ENCODE measurements at places on chromosomes 12 and 14.
A peak's percentile ranks its signal among the peaks of the same experiment; 100 is the strongest.

DNA sequence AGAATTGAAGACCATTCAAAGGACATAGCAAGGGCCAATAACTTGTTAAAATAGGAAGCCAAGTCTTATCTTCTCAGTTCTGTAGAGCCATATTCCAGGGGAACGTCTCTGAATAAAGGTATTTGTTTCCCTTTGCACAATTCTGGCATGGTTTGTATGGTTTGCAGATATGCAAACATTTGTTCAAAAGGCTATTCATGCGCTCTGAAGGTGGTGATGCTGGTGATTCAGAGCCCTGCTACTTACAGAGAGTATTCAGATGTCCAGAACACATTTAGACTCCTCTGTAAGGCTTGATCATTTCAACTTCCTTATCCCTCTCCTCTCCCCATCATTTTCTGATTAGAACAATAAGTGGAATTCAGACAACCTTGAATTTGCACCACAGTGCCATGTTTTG lies 35.9 kb downstream of the SLC4A8 start:
- no peak for DNase-seq

DNA sequence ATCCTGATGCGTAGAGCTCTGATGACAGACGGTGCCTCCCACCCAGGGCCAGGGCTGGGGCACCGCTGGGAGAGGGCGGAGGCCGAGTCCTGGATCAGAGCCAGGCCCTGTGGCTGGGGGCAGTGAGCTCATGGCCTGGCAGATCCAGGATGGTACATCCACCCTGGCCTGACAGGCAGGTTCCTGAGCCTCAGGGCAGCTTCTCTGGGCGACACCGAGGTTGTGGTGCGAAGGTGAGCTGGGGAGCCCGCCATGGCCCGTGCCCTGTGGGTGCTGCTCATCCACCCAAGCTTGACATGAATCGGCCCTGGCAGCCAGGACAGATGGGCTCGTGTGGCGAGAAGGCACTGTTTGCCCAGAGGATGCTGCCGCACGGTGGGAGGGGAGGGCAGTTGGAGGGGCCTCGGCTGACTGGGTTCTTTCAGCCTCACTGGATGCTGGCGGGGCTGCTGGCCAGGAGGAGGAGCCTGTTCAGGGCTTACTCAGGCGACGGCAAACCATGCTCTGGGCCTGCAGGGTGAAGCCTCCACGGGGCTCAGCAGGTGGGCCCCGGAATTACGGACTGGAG lies 16.6 kb downstream of the LRTM2 start:
- DNase-seq = no peak

DNA sequence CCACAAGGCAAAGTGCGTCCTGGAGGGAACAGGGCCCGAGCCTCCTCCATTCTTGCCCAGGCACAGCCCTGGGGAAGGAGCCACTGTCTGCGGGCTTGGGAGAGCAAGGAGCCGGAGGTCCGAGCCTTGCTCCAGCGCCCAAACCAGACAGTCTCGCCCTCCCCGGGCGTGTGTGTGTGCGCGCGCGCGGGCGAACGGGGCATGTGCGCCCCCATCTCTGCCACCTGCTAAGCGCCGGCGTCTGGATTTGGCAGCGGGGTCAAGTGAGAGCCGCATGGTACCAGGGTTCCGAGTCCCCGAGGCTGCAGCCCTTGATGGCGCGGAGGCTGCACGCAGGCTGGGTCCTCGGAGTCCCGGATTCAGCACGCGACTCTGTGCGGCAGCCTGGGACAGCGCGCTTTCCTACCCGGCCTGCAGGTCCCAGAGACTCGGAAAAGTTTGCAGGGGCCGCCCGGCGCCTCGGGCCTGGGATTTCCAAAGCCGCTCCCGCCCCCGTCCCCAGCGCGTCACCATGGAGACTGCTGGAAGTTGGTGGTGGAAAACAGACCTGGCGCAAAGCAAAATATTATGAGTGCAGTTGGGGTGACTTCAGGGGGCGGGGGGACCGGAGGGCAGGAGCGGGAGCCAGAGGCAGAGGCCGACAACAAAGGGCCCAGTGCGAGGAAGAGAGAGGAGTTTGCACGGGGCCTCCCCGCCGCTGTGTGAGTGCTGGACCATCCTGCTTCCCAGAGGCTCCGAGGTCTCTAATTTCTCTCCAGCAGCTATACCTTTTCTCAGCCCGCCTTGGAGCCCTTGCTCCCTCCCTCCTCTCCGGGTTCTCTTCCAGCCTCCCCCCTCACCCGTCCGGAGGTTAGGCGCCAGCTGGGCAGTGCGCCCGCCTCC lies 4.2 kb downstream of the RFX4 start:
- DNase-seq = no peak

- DNase-seq = no peak
Measured at GRCh38 chr12:7190268-7191055, 976 bp downstream of the PEX5 start.

DNA sequence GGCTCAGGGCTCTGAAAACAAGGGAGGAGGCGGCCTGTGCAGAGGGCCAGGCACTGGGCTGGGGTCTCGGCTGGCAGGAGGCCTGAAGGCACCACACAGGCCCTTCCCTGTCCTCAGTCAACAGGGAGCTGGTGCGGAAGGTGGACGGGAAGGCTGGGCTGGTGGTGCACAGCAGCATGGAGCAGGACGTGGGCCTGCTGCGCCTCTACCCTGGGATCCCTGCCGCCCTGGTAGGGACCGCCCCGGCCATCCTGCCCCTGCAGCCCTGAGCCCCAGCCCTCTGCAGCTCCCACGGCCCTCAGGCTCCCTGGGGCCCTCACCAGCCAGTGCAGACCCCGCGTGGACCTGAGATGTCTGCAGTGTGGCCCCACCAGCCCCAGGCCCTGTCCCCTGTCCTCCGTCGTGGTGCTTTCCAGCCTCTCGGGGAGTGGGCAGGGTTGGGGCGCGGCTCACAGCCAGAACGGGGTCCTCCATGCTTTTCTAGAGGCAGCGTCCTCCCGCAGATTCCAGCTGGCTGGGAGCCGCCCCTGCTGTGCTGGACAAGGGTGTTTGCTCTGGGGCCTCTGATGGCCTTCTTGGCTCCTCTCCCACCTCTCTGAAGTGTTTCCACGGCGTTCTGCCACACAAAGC lies 18.1 kb downstream of the ASPG start:
- no peak for DNase-seq

GRCh38 chr12:4490973-4491372 lies 45.4 kb upstream of the FGF6 start:
- no peak for DNase-seq

GRCh38 chr14:24279301-24280186 lies 8.1 kb upstream of the RABGGTA start:
- DNase-seq = peak; percentile 18

GRCh38 chr12:65984227-65984479 lies 146.4 kb downstream of the LLPH start:
- no peak for DNase-seq

GRCh38 chr14:90510159-90510558 lies 113.3 kb downstream of the CALM1 start:
- DNase-seq = no peak

DNA sequence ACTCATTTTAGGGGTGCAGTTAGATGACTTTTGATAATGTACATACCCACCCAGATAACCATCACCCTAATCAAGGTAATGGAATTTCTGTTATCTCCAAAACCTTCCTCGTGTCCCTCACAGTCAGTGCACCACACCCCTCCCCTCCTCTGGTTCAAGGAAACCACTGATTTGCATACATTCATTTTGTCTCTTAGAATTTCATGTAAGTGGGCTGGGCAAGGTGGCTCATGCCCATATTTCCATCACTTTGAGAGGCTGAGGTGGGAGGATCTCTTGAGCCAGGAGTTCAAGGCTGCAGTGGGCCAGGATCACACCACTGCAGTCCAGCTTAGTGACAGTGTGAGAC lies 15.7 kb downstream of the ADIPOR2 start:
- DNase-seq = no peak

- DNase-seq = no peak
Measured at GRCh38 chr12:18262514-18262913, 1.2 kb downstream of the PIK3C2G start.

DNA sequence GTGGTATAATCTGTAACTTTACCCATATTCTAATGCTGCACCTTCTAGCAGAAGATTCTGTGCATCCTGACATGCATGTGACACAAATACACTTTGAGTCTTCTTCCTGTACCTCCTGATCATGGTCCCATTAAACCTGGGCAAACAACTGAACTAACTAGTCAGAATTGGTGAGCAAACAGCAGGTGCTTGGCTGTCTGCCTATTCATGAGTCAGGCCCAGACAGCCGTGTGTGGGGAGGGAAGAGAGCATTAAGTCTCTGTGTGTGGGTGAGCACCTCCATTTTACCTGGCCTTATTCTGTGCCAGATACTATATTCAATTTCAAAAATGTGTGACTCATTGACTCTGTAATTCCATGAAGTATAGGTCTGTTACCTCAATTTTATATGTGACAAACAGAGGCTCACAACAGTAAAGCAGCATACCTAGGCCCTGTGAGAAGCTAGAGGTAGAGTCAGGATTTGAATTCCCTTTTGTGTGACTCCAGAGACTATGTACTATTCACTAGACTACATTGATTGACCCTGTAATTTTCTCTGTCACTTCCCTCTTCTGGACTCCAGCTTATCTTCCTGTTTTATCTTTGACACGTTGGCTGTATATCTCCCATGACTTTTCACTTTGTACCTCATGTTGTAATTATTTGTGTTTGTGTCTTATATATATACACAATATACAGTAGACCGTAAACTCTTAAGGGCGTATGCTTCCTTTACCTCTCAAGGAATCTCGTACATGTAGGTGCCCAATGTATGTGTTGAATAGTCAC lies 32.2 kb downstream of the SUSD6 start:
- DNase-seq = no peak

DNA sequence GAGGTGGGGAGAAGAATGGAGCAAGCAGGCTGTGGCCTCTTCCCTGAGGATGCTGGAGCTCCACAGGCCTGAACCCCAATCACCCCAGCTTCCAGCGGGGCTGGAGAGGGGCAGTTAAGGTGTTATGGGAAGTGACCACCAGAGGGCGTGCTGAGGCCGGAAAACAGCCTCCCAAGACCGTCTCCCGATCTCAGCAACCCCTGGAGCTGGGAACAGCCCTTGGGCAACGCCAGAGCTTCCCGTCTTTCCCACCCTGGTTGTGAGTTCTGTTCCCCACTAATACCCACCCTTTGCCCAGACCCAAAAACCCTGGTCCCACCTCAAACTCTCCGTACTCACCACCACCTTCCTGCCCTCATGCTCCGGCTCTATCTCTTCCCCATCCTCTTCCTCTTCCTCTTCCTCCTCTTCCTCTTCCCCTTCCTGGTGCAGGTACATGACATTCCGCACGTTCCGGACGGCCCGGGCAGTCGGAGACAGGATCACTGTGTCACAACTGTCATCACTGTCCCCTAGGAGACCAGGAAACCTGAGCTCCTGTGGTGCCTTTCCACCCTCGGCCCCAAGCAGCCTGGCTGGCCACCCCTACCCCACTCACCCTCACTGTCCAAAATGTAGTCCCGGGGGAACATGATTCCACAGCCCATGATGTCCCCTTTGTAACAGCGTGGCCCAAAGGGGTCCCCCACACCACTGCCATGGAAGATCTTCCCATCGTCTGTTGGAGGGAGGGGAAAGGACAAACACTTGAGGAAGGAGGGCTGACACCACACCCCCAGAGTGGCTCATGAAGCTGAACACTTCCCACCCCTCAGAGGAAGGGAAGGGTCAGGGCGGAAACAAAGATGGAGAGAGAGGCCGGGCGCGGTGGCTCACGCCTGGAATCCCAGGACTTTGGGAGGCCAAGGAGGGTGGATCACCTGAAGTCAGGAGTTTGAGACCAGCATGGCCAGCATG lies 12.9 kb downstream of the SPRYD3 start:
- peak; percentile 59 for DNase-seq

- no peak for DNase-seq
Measured at GRCh38 chr12:90399357-90399756, 555.6 kb downstream of the CCER1 start.

DNA sequence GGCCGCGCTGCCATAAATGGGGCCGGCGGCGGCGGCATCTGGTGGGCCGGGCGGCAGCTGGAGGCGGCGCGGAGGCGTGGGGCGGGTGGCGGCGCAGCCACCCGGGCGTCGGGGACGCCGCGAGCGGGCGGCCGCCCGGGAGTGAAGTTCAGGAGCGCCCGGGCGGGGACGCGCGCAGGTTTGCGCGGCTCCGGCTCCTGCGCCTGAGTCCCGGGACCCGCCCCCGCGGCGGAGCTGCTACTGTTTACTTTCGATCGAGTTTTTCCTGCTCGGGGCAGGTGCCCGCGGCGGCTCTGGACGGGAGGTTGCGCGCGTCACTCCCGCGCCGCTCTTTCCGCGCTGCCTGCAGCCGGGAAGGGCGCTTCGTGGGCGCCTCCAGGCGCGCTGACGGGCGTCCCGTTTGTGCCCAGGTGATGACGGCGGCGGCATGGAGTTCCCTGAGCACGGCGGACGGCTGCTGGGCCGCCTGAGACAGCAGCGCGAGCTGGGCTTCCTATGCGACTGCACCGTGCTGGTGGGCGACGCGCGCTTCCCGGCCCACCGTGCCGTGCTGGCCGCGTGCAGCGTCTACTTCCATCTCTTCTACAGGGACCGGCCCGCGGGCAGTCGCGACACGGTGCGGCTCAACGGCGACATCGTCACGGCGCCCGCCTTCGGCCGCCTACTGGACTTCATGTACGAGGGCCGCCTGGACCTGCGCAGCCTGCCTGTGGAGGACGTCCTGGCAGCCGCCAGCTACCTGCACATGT lies at the start of gene ZBTB42:
ZBTB42 (plus strand) TSS at position 331 of the 749 bp plus-strand sequence; CDS start at position 428, 97 bp downstream.
- DNase-seq = peak; percentile 28

- no peak for DNase-seq
Measured at GRCh38 chr14:81480741-81481140, 52.9 kb downstream of the SEL1L start.

DNA sequence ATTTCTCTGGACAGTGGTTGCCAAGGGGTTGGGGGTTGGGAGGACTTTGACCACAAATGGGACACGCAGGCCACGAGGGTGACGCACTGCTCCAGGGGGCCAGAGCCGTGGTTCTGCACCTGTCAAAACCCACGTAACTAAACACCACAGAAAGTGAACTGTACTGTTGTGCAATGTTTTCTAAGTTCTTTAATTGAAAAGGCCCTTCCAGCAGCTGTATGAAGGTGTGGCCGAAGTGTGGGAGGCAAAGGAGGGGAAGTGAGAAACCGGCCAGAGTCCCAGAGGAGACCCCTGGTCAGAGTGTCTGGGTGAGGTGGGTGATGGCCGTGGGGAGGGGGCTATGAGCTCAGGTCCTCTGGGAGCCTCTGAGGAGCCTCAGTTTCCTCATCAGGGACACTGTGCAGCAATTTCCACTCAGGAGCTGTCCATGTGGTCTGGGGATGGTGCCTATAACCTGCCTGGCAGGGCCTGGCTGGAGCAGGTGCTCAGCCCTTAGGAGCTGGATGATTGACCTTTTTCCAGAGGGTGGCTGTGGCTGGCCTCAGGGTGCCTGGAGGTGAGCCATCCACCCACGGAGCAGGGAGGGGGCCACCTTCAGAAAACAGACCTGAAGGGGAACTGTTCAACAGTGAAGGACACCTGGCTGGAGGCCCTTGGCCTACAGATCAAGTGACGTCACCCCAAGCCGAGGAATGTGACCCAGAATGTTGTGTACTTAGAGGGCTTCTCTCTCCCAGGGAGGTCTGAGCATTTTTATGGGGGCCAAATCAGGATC lies 9.8 kb upstream of the BDKRB2 start:
- no peak for DNase-seq

DNA sequence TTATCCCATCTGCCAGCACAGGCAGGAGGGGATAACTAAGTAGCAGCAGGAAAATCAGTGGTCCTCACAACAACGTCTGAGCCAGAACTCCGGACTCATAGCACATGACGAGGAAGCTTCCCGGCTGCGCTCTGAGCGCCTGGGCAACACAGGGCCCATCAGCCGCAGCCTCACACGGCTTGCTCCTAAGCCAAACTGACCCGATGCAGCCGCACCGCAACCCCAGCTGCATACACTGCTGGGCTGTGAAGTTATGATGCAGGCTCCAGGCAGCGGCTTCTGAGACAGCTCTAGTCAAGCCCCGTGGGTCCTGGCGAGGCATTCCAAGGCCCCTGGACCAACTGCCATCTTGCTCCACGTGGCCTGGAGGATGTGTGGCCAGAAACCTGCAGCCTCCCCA lies 28.1 kb downstream of the ZFYVE21 start:
- DNase-seq = no peak

Data from SW 1271 (cell line).